ENCODE measurements at places on chromosomes 12 and 14.

- DNase-seq: no peak
Observed at GRCh38 chr12:53076461-53076860, 2.7 kb downstream of the SPRYD3 start.

GRCh38 chr12:78804262-78804661, 60.3 kb upstream of the SYT1 start:
- no peak for DNase-seq

GRCh38 chr12:69844836-69845235, 19.8 kb downstream of the MYRFL start:
- no peak for DNase-seq

DNA sequence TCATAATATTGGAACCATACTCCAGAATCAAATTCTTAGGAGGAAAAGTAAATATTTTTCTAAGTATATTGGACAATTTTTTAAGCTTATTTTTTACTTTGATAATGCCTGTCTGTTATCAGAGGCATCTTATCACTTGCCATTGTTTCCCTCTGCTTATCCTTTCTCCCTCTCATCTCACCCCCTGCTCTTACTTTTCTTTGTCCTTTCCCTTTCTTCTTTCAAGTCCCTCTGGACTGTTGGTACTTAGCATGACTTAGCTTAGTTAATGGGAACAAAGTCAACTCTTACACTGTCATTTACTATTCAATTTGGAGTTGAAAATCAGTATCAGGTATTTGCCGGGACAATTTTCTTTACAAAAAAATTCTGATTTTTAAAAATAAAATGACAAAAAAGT, 45.2 kb downstream of the ABCD2 start:
- no peak for DNase-seq

DNA sequence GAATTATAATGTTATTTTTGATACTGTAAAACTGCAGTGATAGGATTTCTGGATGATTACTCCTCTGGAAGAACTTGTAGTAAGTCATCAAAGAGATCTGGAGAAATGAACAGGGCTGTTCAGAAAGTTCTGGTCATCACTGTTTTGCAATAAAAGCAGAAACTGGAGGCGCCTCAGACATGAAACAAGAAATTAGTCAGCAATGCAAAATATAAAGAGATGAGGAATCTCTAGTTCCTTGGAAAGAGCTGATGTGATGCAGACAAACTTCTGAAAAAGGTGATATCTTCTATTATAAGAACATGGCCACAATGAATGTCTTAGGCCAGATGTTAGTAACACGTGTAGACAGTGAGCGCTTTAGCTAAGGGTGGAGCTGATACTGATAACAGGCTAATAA, 9.5 kb downstream of the ACIN1 start:
- no peak for DNase-seq

DNA sequence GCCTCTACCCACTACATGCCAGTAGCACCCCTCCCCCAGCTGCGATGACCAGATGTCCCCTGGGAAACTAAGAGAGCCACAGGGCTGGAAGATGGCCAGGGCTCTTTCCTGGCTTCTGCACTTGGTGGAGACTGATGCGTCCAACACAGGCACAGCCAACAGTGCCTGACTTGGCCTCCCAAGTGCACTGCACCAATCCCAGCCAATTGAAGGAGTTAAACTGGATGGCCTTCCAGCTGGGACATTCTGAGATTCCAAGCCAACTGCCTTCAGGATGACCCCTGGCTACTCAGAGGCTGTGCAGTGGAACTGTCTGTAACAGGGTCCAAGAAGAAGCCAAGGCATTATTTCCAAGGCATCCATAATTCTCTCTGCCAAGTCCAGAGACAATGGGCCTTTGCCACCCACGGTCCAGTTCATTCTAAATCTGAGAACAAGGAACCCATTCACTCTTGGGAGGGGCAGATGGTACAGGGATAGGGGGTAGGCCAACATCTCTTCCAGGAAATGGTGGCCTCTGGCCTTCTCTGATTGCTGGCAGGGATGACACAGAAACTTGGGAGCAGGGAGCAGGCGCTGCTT, 35.2 kb downstream of the PRIMA1 start:
- DNase-seq: no peak

DNA sequence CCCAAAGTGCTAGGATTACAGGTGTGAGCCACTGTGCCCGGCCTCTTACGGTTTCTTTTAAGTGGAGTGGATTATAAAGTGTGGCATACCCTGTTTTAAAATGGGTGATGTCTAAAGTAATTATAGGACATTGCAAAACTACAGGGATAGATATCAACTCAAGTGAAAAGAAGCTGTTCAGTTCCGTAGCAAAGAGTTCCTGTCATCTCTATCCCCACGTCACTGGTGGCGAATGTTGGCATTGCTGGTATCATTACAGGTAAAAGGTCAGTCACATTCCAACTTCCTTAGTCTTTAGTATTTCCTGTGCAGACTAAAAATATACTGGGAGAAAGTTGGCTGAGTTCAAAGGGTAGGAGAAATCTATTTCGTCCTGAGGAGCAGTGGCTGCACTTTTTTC, 95.6 kb upstream of the SLC38A2 start:
- no peak for DNase-seq

- no peak for DNase-seq
Observed at GRCh38 chr12:132774646-132775275, 13.1 kb upstream of the ANKLE2 start.

DNA sequence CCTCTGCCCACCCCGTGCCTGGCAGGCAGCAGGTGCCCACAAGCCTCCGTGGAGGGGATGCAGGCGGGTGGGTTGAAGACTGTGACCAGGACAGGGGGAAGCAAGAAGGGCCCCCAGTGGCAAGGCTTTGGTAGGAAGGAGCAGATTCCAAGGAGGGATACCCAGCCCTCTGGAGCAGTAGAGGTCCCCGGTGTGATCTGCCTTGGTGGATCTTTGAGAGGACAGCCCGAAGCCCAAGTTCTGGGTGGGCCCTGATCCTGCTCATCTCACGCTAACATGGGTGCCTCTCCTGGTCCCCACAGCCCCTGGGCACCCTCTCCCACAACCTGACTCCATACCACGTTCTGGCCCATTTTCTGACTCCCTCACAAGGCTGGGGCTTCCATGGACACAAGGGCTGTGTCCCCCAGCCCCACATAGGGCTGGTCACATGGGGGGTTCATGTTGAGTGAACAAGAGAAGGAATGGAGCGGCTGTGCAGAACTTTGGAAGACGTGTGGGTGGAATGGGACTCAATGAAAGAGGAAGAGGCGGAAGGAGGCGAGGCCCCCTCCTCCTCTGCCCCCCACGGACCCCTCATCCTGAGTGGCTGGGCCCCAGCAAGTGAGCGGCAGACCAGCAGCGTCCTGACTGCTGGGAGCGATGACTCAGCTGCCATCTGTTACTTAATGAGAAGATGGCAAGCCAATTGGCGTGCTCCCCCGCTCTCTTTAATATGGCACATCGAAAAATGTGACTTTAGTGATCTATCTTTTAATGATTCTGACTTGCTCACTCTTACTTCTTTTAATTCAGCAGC, 77.0 kb upstream of the BCL11B start:
- no peak for DNase-seq

DNA sequence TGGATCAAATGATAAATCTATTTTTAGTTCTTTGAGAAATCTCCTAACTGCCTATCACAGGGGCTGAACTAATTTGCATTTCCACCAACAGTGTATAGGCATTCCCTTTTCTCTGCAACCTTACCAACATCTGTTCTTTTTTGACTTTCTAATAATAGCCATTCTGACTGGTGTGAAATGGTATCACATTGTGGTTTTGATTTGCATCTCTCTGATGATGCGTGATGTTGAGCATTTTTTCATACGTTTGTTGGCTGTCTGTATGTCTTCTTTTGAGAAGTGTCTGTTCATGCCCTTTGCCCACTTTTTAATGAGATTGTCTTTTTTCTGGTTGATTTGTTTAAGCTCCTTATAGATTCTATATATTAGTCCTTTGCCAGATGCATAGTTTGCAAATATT, 67.1 kb downstream of the IFNG-AS1 start:
- DNase-seq: no peak

GRCh38 chr12:26971963-26972362, 33.7 kb downstream of the FGFR1OP2 start:
- no peak for DNase-seq

DNA sequence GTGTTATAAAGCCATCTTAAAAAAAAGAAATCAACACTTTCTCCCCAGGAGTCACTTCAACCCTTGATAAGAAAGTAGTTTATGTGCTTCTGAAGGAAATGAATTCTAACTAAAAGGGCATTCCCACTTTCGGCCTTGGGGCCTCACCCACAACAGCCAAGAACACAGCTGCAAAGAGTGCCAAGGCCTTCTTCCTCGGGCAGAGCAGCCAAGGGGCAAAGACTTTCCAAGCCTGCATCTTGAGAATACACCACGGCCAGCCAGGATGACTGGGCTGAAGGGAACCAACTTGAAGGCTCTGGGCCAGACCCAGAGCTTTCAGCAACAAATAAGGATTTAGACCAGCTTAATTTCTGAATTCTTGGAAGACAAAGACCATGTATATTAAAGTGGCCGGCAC, 60.4 kb upstream of the FOXN3 start:
- no peak for DNase-seq

GRCh38 chr14:77105145-77105939, 7.3 kb downstream of the CIPC start:
- DNase-seq: no peak

DNA sequence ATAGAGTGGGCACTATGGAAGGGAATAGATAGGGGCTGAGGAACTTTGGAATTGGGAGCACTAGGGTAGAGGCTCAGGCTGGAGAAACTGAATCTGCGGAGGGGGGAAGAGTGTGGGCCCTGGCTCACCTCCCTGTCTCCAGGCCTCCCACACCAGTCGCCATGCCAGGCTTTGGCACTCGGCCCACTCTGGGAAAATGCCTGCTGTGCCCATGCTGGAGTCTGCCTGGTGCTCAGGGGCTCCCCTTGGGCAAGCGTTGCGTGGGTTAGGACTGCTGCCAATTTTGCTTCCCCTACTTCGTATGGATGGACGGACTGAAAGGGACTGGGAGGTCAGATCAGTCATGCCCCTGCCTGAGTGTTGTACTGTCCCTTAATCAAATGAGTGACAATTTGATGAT, 34.6 kb upstream of the CISTR start:
- no peak for DNase-seq

DNA sequence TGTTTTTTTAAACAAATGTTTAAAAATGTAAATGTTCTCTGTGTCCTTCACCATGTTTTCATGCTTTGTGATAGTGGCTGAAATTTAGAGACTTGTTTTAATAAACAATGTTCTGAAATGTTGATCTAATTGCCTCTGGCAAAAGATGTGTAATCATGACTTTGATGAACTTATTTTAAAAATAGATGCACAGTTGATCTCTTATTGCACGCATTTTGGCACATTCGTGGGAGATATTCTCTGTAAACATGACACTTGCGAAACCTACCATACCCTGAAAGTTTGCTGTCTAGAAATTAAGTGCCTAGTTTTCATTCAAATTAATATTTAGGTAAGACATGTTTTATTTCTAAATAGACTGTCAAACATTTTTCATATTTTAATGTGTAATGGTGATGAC, 119.7 kb upstream of the DNM1L start:
- no peak for DNase-seq

- DNase-seq: no peak
Observed at GRCh38 chr14:101478096-101478495, 83.2 kb upstream of the DIO3 start.

- DNase-seq: peak; percentile 43
Observed at GRCh38 chr14:61927060-61927459, 164.8 kb downstream of the SNAPC1 start.

- no peak for DNase-seq
Observed at GRCh38 chr12:75844985-75845384, 186.6 kb downstream of the PHLDA1 start.

DNA sequence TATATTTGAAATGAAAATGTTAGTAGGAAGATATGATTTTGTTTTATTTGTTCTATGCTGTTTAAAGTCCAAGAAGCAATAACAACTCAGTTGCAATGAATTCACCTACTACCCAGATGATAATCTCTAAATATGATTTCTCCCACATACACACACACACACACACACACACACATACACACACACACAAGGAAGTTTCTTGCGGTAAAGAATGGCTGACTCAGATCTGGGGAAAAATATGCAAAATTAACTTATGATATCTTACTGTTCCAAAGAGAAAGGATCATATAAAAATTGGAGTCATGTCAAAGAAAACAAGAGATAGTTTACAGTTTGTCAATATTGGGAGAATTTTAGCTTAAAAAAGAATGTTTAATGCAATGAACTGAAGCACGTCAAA, 456.7 kb downstream of the SLC16A7 start:
- DNase-seq: peak; percentile 27

DNA sequence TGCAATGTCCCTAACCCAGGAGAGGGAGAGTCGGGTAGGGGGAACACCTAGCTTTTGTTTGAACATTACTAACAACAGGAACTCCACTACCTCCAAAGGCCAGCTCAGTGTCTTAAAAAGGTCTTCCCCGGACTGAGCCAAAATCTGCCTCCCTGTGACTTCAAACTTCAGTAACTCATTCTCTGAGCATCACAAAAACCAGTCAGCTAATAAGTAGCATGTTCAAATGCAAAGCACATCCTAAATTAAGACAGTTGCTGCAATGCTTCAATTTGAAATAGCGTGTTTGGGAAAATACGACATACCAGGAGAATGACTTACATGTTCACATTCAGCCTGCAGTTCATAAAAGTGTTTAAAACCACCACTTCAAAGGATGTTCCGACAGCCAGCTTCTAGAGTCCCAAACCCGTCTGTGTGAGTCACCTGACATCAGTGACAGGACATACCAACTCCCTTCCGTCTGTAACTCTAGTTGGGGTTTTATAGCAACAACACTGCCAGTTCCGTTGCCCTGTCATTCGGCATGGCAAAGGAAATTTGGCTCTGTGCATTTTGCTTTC, 13.0 kb downstream of the ZFP36L1 start:
- peak; percentile 97 for DNase-seq

DNA sequence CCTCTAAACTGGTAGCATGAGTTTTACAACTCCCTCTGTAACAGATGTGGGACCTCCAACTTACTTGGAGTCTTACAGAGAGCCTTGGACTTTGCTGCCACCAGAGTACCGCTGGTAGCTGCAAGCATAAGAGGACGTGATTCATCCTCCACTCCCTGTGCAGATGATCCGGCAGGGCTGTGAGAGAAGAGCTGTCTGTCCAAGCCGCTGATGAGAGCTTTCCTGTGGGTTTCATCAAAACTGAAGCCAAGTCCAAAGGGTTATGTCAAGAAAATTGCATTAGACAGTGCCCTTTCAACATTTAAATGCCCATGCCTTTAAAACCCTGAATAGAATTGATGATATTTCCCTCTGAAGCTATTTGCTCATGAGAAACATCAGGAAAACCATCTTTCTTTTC, 85.8 kb downstream of the LLPH start:
- DNase-seq: peak; percentile 67

DNA sequence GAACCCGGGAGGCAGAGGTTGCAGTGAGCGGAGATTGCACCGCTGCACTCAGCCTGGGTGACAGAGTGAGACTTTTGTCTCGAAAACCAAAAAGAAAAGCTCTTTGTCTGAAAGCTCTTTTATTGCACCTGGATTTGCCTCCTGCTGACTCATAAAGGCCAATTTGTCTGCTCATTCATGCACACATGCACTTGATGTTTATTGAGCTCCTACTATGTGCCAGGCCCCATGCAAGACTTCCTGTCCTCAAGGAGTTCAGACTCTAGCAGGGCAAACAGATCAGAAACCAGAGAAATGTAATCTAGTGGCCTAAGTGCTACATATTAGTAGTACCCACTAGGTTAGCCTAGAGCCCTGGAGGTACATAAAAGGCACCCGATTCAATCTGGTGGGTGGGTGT, 16.3 kb upstream of the MLEC start:
- no peak for DNase-seq
